NCI-H446 (cell line): ENCODE measurements at places on chromosomes 2 and 18.

- DNase-seq: no peak
Observed at GRCh38 chr2:220078439-220078838, 451.0 kb downstream of the SLC4A3 start.

- no peak for DNase-seq
Observed at GRCh38 chr2:105888625-105889024, 143.9 kb downstream of the NCK2 start.

GRCh38 chr2:216796115-216796840, 63.6 kb downstream of the TNP1 start:
- no peak for DNase-seq

DNA sequence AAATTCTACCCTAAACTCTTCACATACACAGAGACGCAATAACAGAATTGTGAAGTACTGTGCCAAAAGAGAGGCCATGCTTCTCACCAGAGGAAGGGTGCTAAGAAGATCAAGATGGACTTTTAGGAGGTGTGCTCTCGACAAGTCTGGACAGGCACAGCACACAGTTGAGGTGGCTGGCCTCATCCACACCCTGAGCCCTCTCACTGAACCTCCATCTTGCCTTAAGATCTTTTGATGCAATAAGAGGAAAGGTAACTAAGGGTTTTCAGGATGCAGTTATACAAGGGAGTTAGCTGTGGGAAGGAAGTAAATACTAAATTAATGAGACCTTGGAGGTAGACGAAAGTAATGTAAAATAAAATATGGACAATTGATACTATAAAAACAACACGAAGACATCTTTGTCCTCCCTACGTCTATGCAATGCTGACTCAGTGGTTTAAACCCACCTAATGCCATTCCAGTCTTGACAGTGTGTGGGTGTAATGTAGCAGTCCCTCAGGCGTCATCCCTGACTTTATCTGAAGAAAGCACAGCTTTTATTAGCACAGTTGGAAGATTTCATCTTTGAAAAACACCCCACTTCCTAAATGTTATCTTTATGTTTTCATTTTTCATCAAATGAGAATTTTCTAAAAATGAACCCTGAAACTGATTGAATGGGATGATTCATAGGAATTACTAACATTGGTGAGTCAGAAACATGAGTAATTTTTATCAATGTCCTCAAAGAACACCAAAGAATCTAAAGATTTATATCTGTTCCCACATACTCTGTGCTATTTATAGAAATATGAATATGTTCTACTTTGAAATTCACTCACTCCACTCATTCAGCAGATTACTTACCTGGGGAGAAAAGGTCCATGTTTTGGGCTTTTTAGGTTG, 34.0 kb upstream of the MALL start:
- no peak for DNase-seq

GRCh38 chr2:237996021-237996593, 29.3 kb downstream of the UBE2F start:
- no peak for DNase-seq

DNA sequence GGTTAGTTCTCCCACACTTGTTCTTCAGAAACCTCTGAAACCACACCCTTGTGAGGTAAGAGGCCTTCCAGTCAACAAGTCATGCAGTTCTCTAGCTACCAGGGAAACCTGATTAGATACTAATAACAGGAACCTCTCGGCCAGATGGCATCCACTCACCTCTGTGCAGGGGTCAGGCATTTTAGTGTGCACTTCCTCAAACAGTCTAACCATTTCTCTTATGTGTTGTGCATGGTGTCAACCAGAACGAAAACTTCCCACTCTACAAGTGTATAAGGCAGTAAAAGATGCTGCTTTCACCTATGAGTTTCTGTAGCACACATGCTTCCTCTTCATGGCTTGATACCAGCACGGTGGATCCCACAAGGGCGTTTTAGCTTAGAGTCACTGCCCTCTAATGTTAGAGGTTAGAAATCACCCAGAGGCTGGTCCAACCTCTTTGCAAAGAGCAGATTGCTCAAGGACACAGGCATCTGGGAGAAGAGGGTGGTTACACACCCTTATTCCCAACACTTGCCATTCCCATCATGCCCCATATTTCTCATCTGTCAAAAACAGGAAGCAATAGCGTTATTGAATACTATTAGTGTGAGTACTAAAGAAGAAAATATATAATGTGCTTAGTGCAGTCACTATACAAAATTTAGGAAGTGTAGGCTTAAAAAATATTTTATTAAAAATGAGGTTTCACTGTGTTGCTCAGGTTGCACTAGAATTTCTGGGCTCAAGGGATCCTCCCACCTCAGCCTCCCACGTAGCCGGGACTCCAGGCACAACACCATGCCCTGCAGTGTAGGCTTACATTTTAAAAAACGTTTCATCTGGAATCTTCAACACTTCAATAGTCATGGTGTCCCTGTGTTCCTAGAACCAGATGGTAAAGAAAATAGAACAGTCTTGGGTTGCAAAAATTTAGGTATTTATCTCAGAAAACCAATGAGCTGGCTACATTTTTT, 34.5 kb upstream of the RAB31 start:
- DNase-seq: no peak

GRCh38 chr2:99472600-99472960, 17.2 kb downstream of the REV1 start:
- DNase-seq: no peak

DNA sequence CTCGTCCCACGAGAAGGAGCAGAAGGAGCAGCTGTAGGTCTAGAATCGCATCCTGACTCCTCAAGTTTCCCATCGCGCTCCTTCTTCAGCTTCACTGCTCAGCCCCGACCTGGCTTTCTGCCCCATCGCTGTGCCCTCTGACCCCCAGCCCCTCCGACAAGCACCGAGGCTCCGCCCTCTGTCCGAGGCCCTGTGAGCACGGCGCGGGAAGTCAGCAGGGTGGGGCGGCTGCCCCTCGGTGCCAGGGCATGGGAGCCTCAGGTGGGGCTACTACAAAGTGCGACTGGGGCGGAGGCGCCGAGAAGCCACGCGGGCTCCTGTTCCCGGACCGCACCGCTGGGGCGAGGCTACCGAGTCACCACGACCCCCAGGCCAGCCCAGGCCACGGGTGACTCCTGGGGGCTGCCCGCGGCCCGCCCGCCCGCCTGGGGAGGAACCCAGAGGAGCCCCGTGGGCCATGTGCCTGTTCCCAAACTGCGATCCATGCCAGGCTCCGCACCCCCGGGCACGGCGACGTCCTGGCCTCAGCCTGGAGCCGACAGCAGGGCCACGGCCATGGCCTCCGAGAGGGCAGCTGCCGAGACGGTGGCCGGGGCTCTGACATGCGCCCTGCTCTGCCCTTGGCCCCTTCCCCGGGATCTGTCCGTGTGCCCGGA, 36.6 kb upstream of the ID2 start:
- DNase-seq: no peak

DNA sequence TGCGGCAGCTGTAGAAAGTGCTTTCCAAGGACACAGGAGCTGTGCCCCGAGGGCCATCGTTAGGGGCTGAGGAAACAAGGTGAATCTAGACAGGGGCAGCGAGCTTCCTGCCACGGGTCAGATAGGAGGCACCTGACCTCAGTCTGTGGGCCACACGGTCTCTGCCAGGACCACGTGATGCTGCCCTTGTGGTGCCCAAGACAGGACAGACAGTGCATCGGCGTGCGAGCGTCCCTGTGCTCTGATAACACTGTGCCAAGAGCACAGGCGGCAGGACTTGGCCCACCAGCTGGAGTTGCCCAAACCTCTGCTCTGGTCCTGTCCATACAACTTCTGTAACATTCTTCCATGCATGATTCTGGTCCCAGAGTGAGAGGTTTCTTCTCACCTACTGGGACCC, 225.4 kb downstream of the TWIST2 start:
- no peak for DNase-seq
